Ascending aorta (tissue), 2 donors: ENCODE measurements at places on chromosomes 3 and 15. TPM values are rescaled to one million over a fixed set of nuclear protein-coding genes. Genes with fewer than 3 reads are reported as not detected.

GRCh38 chr3:179961703-179962078 is 75.0 kb downstream of the PEX5L start:
- DNase-seq: no peak
- no peaks in the 10 kb centered on the region for H3K36me3 ChIP-seq
- H3K4me1 ChIP-seq: no peaks in the 10 kb centered on the region
- no peak overlapping the region for H3K27ac ChIP-seq

DNA sequence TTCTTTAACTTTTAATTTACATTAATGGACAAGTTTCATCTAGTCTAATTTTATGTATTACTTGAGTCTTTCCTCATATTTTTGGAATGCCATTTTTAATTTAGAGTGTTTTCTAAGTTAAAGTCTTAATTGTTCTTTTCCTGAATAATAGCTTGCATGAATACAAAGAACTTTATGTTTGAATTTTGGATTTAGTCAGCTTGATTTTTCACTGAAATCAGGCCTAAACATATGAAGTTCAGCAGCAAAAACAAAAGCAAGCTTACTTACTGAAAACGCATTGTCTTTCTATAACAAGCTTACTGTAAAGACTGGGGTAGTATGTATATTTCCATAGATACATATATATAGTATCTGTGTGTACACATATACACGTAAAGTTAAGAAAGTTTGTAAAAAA is 126.0 kb downstream of the ZBTB20 start:
- H3K4me1 ChIP-seq: no peaks in the 10 kb centered on the region
- no peak overlapping the region for H3K4me3 ChIP-seq
- DNase-seq: no peak

DNA sequence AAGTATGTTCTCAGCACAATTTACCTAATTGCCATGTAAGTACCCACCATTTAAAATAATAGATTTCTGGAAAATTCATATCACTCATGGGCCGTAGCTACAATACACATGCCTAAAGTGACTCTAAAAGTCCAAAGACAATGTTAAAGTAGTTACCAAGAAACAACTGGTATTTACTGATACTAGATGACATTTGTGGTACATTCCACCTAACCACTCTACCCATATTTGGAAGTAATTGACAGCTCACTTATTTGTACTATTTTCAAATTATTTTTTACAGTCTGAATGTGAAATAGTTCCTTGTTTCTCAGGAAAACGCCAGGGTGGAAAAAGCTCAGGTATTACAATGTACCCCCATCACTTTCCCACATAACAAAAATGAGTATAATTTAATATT is 573.0 kb downstream of the MECOM start:
- no peak overlapping the region for H3K4me3 ChIP-seq
- DNase-seq: no peak
- peaks cover 19% of the 10 kb centered on the region for H3K36me3 ChIP-seq
- H3K27me3 ChIP-seq: no peaks in the 10 kb centered on the region

Gene ARHGAP11A
- total RNA-seq: not detected

Gene CPNE4
- not detected for total RNA-seq
